ENCODE measurements at places on chromosomes 12 and 14. TPM values are rescaled to one million over a fixed set of nuclear protein-coding genes. Genes with fewer than 3 reads are reported as not detected.

DNA sequence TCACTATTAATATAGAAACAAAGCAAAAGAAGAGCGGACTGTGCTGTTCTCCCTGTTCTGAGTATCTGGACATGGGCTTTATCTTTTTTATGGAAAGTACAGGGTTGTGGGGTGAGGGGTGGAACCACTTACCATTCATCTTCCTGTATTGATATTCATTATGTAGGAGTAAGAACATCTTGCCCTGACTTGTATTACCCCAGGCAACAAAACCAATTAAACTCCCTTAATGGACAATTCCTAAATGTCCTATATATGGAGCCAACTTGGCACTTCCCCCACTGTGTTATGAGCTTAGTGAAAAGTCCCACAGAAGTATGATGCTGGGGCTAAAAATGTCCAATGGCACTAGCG lies 139.9 kb upstream of the KRR1 start:
- no peak for DNase-seq

DNA sequence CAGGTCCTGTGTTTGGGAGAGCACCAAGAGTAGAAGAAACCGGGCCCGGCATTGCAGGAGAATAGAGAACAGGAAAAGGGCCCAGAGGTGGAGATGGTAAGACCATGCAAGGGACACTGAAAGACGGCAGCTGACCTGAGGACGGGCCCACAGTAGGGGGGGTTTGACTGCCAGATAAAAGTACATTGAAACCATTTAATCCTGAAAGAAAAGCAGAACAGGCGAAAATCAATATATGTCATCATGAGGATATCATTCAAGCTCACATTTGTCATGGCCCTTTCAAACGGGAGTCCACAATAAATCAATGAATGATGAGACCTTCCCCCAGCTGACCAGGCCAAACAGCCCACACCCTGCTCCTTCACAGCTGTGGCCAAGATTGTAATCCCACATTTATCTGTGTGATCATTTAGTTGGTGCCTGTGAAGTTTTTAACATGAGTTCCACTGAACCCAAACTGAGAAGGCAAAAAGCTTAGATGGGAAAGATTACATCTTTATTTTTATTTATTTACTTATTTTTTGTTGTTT lies 39.5 kb downstream of the E2F7 start:
- DNase-seq: no peak

GRCh38 chr12:110277530-110278254 lies 3.4 kb upstream of the ATP2A2 start:
- no peak for DNase-seq

TSPAN11 gene
- 0.32 TPM for total RNA-seq

PPP1CC gene
- total RNA-seq: 147 TPM

GRCh38 chr12:131041216-131041967 lies 87.7 kb downstream of the ADGRD1 start:
- DNase-seq: no peak

DNA sequence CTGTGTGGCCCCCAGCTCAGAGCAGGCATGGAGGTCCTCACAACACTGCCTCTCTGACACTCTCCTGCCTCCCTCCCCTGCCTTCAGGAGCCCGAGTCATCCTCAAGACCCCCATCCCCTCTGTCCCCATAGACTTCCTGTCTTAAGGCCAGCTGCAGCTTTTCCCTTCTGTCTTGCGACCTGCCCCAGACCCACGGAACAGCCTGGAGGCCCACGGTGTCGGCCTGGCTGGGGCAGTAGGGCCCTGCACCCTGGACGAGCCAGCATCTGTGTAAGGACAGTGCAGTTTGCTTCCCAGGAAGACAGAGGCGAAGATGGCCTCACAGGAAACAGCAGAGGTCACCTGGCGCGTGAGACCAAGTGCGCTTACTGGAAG lies 9.7 kb downstream of the TEDC1 start:
- no peak for DNase-seq

ZNF410 gene
- total RNA-seq: 47.5 TPM

GRCh38 chr12:71900091-71900490 lies 38.6 kb upstream of the TPH2 start:
- DNase-seq: peak; percentile 9

DNA sequence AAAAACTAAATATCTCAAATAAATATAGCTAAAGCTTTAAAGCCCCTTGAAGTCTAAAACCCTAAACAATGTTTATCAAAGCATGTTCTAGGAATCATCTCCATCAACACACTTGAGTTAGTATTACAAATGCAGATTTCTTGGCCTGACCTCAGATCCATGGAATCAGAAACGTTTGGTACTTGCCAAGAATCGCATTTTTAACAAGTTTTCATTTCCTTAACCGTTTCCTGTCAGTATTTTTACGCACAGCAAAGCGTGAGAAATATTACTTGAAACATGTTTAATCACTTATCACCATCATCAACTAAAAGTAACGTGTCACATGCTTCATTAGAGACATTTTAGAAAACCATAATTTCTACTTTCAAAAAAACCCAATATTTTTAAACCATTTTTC lies 9.7 kb downstream of the SLCO1C1 start:
- no peak for DNase-seq

GRCh38 chr12:96434107-96434506 lies 33.9 kb upstream of the CDK17 start:
- peak; percentile 98 for DNase-seq

MAP1LC3B2 gene
- not detected for total RNA-seq

DNA sequence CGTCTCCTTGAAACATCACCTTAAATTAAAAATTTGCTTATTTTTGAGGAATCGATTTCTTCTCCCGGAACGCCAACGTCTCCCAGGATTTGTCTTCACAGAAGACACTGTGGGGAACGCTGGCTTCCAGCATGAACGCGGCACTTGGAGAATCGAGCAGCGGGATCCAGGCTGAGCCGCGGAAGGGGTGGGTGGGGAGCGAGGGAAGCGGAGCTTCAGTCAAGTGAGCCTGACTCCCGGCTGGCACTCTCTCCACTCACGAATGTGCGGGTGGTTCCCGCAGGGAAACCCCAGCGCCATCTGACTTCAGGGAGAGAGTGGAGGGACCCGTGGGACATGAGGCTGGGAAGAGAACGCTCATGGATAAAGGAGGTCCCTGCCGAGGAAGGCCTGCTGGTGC lies 506.0 kb upstream of the TMEM132C start:
- no peak for DNase-seq

MGP gene
- total RNA-seq: not detected

- peak; percentile 6 for DNase-seq
These were observed 382.2 kb downstream of the MED13L start for GRCh38 chr12:115895247-115895646.

GRCh38 chr14:104282332-104283196 lies 144.2 kb downstream of the KIF26A start:
- DNase-seq: no peak

GPRC5D gene
- total RNA-seq: not detected

- DNase-seq: peak; percentile 59
These were observed 366.3 kb upstream of the GARIN6 start for GRCh38 chr12:99281277-99281676.

DNA sequence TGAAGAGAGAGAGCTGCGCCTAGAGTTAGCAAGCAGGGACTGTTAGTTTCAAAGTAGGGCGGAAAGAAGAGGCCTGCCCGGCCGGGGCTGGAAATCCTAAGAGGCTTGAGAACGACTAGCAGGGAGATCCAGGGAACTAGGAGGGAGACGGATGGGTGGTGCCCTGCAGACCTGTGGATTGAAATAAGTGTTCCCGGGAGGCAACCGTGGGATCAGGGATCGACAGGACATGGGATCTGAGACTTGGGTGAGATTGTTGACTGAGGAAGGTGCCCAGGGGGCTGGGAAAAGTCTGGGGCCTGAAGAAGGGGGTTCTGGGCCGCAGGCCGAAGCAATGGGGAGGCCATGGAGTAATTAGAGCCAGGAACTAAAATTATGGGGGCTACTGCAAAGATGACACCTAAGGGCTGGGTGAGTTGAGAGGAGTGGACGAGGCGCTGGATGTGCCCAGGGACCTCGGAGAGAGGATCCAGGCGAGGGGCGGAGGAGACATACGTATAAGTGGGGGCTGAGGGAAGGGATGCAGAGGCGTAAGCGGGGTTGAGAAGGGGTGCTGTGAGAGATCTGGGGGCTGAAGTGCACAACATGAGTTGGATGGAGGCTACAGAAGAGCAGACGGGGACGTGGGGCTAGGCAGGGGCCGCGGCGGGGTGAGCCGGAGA lies 635 bp downstream of the LTA4H start:
- peak; percentile 18 for DNase-seq

DNA sequence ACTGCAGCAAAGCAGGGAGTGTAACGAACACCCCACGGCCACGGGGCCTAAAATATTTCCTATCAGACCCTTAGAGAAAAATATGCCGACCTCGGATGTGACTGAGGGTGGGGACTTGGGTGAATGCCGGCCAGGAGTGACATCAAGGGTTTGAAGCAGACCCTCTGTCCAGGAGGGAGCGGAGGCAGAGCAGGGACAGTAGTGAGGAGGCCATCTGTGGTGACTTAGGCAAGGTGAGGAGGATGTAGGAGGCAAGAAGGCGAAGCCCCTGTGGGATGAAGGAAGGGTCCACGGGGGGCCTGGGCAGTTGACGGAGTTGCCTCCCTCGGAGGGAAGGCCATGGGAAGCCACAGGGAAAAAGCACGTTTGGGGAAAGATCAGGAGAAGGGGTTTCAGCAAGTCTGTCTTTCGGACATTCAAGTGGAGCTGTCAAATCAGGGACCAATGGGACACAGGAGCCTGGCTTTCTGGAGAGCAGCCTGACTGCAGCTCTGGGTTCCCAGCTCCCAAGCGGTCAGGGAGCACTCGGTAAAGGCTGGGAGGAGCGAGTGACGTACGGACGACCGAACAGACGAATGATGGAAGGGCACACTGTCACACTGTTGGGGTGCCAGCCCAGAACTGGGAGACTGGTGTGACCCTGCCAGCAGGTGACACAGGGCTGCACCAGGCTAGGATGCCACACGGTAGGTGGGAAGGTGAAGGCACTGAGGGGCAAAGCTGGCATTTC lies 74.3 kb downstream of the MOK start:
- DNase-seq: no peak

DNA sequence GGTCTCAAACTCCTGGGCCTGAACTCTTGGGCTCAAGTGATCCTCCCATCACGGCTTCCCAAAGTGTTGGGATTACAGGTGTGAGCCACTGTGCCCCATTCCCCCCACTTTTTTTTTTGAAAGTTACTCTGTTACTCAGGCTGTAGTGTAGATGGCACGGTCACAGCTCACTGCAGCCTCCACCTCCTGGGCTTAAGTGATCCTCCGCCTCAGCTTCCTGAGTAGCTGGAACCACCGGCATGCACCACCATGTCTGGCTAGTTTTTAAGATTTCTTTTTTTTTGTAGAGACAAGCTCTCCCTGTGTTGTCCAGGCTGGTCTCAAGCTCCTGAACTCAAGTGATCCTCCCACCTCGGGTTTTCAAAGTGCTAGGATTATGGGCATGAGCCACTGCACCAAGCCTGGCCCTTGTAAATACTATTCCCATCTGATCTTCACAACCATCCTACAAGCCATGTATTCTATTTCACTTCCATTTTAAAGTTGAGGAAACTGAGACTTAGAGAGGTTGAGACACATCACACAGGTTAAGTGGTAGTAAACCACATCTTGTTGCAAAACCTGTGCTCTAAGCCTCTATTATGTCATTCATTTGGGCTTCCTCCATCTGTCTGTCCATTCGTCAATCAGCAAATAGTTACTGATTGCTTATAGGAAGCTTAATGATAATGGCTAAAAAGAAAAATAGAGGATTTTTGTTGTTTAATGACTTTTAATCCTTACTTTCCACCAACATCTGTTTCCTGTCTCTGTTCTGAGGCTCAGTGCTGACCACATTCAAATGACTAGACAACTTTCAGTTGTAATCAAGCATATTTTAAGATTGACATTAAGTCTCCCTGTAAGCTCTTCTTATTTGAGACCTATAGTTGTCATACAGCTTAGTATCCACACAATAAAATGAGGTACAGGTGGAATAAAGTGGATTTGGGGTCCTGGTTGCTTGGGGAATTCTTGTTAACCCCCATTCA lies 9.2 kb downstream of the ASCL4 start:
- DNase-seq: no peak

GRCh38 chr12:109212460-109213115 lies 96.2 kb downstream of the ACACB start:
- no peak for DNase-seq

GRCh38 chr14:60125918-60126317 lies 34.2 kb downstream of the PCNX4 start:
- no peak for DNase-seq

KRT78 gene
- not detected for total RNA-seq

DEPDC4 gene
- total RNA-seq: 2.9 TPM

- peak; percentile 15 for DNase-seq
These were observed 604 bp downstream of the EEA1 start for GRCh38 chr12:92928421-92928961.

- no peak for DNase-seq
These were observed 1.7 kb upstream of the KLRG1 start for GRCh38 chr12:8987685-8988084.

DNA sequence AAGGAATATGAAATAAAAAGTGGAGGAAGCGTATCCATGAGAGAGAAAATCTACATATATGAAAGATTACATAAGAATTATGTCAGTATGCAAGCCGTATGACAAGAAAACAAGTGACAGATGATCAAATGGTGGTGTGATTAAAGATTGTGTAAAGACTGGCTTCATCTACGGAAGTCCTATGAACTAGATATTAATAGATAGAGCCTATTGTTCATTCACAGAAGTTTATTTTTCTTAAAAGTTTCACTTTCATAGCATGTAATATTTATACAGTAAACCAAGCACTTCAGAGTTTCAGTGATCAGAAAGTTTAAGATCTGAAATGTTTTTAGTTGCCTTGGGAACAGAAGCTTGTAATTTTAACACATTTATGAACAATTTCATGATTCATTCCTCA lies 84.5 kb downstream of the VRK1 start:
- no peak for DNase-seq

DNA sequence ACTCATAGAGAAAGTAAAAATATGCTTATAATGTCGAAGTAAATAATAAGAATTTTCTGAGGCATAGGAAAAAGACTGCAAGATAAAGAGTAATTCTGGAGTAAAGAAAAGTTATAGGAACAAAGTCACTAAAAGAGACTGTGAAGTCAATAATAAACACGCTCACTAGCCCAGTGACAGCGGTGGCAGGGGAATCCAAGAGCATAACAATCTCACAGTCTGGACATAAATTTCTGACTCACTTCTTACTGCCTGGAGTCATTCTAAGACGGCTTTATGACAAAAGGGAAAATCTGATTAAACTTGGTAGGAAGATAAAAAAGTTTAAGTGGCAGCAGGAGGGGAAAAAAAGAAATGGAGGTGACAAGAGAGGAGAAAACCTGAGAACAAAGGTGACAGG lies 56.4 kb upstream of the GRIP1 start:
- no peak for DNase-seq

DNA sequence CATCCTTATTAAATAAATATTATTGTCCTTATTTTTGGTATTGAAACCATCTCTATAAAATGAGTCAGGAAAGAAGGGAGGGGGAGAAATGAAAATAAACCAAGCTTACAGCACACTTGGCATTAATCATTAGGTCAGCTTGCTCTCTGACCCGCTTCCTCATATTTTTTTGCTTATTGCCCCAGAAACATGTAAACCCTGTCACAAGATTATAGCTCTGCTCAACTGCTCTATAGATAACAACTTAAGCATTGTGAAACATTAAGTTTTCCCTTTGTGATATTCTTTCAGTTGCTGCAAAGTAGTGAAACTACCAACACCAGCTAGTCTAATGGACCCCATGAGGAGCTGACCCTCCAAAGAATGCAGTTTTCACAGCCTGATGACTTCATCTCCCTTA lies 819.5 kb downstream of the SLC16A7 start:
- peak; percentile 40 for DNase-seq

- DNase-seq: no peak
These were observed 471.7 kb upstream of the STXBP6 start for GRCh38 chr14:25521616-25522015.

Measured in LHCN-M2 (cell line).